Adipocyte (in vitro differentiated cells): ENCODE measurements at places on chromosomes 1 and 21.
A peak's percentile ranks its signal among the peaks of the same experiment; 100 is the strongest.

DNA sequence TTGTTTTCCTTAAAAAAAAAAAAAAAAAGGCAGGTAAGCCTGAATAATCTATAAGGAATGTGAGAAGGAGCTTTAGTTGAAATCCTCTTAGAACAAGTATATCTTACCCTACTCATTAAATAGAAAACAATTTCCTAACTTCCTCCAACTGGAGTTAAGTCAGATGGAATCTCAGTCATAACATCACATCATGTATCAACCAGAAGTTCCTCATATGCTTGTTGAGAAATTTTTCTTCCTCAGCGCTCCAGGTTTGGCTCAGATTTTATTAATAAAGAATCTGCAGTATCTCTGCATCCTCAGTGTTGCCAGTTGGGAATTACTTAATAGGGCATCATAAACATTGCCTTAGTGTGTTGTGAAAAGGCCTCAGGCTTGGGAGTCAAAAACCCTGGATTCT lies 37.6 kb downstream of the DUSP10 start:
- peak; percentile 75 for DNase-seq

DNA sequence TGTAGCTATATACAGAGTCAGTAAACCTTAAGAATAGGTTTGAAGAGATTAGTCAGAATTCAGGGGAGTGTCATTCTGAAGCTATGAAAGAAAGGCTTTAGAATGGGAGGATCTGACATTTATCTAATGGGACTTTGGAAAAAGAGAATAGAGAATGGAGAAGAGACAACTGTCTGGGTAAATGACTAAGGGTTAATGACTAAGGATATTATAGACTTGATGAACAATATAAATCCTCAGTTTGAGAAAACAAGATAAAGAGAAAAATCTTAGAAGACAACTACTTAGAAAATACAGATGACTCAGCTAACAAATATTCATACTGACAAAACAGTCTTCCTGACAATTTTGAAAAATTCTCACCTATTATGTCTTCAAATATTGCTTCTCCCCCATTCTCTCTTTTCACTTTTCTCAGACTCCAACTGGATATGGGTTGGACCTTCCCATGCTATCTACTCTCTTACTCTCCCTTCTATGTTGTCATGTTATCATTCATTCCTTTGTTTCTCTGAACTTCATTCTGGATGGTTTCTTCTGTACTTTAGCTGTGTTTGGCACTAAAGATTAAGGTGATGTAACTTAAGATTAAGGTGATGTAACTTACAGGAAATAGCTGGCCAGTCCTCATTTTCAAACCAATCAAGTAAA lies 20.4 kb downstream of the SLC16A1 start:
- peak; percentile 51 for DNase-seq

DNA sequence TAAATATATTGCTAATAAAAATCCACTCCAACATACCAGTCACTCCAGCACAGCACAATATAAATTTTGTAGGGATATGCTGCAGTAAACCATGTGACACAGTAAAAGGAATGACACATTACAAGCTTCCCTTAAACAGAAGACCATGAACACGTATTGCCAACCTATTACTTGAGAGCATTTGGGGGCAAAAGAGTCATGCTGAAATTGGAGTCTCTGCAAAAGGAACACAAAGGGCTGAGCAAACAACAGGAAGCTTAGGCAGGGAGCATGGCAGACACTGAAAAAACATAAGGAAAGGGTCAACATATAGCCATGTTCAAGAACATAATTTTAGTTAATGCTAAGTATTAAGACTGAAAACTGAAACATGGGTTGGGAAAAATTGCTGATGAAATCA lies 214.5 kb downstream of the SMYD3 start:
- DNase-seq, result no peak

- DNase-seq, result no peak
Measured at GRCh38 chr1:104266612-104267011, 516.9 kb downstream of the AMY1C start.

- no peak for DNase-seq
Measured at GRCh38 chr1:7478142-7478790, 292.8 kb upstream of the VAMP3 start.

DNA sequence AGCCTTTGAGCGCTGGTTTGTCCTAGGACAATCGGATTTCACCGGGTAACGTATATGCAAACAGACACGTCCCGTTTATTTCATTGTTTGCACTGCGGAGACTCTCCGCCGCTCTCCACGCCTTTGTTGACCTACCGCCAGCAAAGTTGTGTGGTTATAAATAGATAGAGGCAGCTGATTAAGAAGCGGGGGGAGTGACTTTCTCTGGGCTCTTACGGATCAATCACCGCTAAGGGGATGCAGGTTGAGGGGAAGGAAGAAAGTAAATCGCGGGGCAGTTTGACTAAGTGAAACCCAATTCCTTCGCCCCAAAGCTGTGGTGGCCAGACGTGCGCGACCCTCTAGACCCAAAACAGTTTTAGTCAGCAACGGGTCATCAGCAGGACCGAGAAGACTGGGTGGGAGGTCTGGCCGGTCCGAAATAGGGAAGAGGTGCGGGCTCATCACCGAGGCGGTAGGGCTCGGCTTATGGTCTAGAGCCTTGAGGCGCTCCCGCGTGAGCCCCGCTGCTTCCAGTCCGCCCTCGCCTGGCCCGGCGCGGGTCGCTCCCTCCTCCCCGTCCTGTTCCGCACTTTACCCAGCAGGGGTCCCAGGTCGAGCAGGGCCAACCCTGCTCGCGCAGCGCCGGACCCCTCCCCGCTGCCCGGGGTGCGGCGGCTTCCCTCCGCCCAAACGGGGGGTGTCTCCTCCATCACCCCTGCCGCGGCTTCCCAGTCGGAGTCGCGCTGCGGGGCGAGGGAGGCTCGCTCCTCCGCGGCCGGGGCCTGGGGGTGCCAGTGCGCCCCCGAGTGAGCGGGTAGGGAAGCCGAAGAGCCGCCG lies 120.8 kb upstream of the RRP15 start:
- DNase-seq, result peak; percentile 38

GRCh38 chr1:162351246-162351842 lies 25.3 kb downstream of the SPATA46 start:
- no peak for DNase-seq

GRCh38 chr1:106944721-106945120 lies 111.8 kb upstream of the PRMT6 start:
- DNase-seq, result peak; percentile 29

DNA sequence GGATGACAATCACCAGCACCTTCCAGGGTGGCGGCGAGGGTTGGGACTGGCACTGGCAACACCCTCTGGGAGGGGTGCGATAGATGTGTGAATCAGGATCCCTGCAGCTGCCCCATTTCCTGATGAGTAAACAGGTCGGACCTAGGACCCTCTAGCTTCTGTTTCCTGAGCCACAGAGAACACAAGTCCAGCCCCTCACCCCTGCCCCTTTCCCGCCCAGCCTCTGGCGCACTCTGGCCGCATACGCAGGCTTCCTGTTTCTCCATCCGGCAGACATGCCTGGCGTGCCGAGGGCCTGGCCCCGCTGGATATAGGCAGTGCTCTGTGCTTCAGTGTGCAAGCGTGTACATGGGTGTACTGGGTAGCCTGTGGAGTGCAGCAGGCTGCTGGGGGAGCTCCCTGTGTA lies 4.6 kb downstream of the PEAR1 start:
- DNase-seq, result peak; percentile 58

- no peak for DNase-seq
Measured at GRCh38 chr1:68745451-68745850, 248.6 kb upstream of the DEPDC1 start.

GRCh38 chr1:71862756-71863155 lies 419.6 kb downstream of the NEGR1 start:
- DNase-seq, result no peak

GRCh38 chr1:164611754-164612642 lies 53.0 kb downstream of the PBX1 start:
- peak; percentile 84 for DNase-seq

GRCh38 chr1:208542309-208542708 lies 298.1 kb upstream of the PLXNA2 start:
- no peak for DNase-seq

GRCh38 chr1:94675373-94675772 lies 133.8 kb upstream of the F3 start:
- peak; percentile 32 for DNase-seq

- DNase-seq, result no peak
Measured at GRCh38 chr21:34650861-34651431, 17.8 kb upstream of the CLIC6 start.

DNA sequence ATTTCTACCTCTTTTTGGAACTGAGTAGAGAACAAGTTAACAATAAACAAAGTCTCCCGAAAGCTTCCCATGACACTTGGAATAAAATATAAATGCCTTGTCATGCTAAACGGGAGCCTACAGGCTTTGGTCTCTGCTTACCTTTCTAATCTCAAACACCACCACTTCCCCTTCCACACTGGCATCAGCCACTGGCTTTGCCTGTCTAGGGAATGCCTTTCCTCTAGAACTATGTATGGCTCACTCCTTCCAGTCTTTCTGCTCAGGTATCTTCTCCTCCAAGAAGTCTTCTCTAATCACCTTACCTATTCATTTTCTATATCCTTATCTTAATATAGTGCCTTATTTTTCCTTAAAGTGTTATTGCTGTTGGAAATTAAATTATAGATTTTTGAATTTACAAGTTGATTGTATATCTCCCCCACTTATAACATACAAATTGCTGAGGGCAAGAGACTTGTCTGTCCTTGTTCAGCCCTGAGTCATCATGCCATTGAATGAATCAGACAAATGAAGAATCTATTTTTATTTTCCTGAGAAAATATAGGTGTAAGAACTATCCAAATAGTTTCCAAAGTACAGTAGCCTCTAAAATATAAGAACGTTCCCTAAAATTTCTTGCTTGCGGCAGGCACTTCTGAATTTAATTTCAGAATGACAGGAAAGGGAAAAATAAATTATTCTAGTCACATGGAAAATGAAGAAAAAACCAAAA lies 119.2 kb downstream of the TM2D1 start:
- DNase-seq, result peak; percentile 52

- no peak for DNase-seq
Measured at GRCh38 chr1:147641291-147641690, 29.0 kb downstream of the ACP6 start.

DNA sequence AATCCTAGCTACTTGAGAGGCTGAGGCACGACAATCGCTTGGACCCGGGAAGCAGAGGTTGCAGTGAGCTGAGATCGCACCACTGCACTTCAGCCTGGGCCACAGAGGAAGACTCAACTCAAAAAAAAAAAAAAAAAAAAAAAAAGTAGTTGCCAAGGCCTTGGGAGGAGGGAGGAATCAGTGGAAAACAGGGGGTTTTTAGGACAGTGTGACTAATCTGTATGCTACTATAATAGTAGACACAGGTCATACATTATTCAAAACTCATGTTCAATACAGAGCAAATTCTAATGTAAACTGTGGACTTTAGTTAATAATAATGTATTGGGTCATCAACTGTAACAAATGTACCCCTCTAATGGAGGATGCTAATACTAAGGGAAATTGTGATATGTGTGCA lies 51.7 kb upstream of the CTPS1 start:
- DNase-seq, result no peak

- peak; percentile 84 for DNase-seq
Measured at GRCh38 chr1:78370779-78371482, 119.8 kb upstream of the PTGFR start.

GRCh38 chr1:103111926-103112325 lies 3.6 kb upstream of the COL11A1 start:
- no peak for DNase-seq

DNA sequence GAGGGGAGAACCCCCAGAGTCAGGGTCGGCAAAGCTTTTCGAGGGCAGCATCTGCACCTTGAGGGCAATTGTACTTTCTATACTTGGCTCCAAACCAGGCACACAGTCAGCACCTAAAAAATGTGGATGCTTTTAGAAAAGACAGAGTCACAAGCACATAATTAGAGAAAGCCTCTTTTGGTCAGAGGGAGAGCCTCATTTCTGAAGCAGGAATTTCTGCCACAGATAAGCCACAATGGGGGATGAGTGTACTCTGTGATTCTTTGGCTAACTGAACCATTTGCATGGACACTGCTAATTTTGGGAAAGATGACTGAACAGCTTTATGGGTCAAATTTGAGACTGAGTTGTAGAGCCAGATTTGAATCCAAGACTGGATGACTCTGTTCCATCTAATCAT lies 635.7 kb downstream of the KIF26B start:
- peak; percentile 25 for DNase-seq

- DNase-seq, result no peak
Measured at GRCh38 chr1:237857455-237857854, 33.3 kb downstream of the ZP4 start.

GRCh38 chr21:45866551-45866950 lies 115.0 kb upstream of the COL6A1 start:
- DNase-seq, result no peak

GRCh38 chr1:24594328-24594598 lies 38.4 kb downstream of the NCMAP start:
- DNase-seq, result no peak

- no peak for DNase-seq
Measured at GRCh38 chr1:30575066-30575465, 148.3 kb downstream of the MATN1 start.

- DNase-seq, result no peak
Measured at GRCh38 chr1:215330426-215330825, 236.7 kb upstream of the KCTD3 start.

- peak; percentile 67 for DNase-seq
Measured at GRCh38 chr1:147225193-147225730, at the start of gene FMO5. FMO5 (minus strand) TSS chr1:147225339; CDS start chr1:147225029, 310 bp downstream.

DNA sequence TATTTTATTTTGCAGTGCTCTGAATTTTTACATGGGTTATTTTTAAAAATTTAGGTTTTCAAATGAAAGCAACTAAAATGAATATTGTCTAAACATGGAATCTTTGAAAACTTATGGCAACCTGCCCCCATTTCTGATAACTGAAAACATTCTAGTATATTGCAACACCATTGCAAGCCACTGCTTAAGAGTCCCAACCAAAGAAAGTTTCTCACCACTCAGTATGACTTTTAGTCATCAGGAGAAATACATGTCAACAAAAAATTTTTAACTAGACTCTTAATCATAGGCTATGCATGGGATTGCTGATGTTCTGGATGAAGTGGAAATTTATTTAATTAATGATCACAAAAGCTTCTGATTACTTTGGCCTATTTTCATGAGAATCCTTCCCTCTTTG lies 112.1 kb downstream of the TNFSF18 start:
- DNase-seq, result peak; percentile 72

GRCh38 chr21:41183575-41183974 lies 15.6 kb downstream of the BACE2 start:
- DNase-seq, result no peak

DNA sequence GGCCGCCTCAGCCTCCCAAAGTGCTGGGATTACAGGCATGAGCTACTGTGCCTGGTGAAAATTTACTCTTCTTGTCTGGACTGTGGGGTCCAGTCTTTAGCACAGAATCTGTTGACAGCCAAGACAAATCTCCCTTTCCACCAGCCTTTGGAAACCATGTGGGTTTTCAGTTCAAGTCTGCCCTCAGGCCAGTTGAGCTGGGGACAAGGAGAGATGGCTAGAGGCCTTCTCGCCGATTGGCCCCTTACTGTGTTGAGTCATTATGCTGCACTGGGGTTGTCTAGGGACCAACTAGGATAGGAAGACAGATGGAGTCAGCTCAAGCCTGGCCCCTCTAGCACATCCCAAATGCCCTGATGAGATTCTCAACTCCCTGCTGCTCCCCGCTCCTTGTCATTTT lies 8.6 kb upstream of the NKAIN1 start:
- no peak for DNase-seq

GRCh38 chr21:45418301-45419071 lies 13.5 kb downstream of the COL18A1 start:
- DNase-seq, result no peak
